ENCODE measurements at places on chromosomes 3 and 15.

DNA sequence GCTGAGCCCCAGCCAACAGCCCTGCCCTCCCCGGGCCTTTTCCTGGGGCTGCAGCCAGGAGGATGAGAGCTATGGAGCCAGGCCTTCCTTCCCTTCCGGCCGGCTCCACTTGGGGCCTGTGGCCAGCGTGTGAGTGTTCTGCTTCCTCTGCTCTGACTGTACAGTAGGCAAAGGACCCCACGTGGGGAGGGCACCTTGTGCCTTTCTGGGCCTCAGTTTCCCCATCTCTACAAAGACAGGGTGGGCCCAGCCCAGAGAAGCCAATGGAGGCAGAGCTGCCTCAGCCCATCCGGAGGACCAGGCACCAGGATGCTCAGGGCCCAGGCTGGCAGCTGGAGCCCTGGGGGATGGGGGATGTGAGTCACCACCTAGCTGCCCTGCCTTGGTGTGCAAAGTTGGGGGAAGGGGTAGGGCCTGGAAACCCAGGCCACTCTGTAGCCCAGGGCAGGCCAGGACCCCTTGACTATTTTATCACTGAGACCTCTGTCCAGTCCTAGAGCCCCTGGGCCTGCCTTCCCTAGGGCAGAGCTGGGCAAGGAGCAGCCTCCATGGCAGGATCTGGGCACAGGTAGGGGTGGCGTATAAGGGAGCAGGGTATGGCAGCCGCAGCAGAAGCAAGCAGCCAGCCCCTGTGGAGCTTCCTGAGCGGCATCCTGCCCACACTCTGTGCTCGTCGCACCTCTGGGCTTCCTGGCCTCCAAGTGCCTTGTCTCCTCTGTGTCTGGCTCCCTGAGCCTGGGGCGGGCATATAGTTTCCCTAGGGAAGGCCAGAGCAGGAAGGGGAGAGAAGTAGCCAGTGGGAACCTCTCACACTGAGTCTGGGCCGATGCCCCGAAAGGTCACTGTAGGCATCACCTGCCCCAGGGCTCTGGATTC lies 1.8 kb downstream of the PSTPIP1 start:
- no peak for DNase-seq

- DNase-seq, result peak; percentile 93
Measured at GRCh38 chr15:65049418-65049840, 4.2 kb downstream of the SLC51B start.

GRCh38 chr3:76585794-76586392 lies 454.0 kb upstream of the ROBO2 start:
- no peak for DNase-seq

DNA sequence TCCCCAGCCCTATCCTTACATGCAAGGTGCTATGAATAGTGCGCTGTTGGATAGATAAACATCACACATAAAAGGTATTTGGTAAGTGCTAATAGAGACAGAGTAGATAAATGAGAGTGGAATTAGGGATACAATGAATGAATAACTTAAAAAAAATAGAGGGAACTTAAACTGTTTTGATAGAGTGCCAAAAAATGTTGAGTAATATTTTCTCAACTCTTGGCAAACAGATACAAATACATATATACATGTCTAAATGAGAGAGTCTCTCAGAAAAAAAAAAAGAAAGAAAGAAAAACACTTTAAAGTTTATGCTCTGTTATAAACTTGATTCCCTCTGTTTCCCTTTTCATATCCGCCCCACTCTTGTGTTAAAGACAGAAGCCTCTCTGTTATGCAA lies 667.4 kb downstream of the ROBO2 start:
- no peak for DNase-seq

GRCh38 chr15:75042730-75043508 lies 19.5 kb downstream of the PPCDC start:
- DNase-seq, result peak; percentile 90

DNA sequence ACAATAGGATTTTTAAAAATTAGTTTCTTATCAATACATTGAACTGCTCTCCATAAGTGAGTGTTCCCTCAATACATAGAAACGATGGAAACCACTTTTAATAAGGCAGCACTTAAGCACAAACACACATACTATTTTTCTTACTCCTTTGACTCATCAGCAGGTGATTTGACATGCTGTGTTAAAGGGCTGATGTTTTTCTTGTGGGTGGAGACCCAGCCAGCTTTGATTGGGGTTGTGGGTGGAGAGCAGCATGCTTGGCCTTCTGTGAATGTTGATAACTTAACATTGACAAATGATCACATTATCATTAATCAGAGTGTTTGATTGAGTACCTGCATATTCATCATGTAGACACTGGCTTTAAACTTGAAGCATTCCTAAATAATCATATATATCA lies 223.0 kb upstream of the DPH6 start:
- no peak for DNase-seq

DNA sequence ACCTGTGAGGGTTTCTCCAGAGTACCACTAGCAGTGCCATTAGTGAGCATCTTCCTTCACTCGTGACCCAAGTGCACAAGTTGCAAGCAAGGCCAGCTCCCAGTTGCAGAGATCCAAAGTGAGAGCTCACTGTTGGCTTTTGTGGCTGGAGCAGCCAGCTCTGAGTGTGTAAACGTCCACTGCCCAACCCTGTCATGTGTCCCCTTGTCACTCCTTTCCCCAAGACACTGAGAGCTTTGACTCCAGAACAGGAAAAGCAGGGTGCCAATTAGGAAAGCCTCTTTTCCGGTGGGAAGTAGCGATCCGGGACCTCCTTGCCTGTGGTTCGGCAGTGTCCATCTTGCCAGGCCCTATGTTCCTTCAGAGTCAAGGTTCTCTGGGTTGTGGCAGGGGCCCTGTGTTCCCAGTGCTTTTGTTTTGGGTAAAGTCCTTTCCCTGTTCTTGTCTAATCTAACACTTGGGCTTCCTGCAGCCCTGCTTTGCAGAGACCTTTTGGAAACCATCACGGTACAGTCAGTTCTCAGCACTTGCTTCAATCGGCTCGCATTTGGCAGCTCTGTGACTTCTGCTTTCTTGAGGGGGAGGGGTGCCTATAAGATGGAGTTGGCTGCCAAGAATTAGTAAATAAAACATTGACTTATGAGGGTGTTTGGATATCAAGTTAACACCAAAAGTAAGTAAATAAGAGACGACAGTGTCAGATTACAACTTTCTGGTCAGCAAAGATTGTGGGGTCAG lies 90.5 kb downstream of the DNASE1L3 start:
- DNase-seq, result peak; percentile 77

GRCh38 chr3:54905261-54905888 lies 22.5 kb downstream of the LRTM1 start:
- no peak for DNase-seq

DNA sequence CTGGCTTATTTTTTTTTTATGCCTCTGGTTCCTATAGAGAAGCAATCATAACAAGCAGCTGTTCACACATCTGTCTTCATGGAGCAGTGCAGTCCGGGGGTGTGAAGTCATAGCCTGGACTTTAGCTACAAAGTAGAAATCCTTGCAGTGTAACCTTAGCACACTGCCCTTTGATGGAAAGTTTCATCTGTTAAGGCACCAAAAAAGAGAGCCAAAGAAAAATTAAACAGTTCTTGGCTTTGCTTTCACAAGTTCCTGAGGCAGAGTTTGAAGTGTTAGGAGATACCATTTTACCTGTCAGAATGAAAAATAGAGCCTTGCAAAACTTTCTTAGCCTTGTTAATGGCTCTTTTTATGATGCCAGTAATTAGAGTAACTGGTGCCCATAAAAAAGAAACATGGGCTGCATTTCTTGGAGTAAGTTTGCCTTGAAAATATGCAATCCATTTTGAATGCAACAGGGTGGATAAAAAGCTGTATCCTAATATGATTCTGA lies 84.1 kb downstream of the PIK3R4 start:
- DNase-seq, result no peak

GRCh38 chr3:113222451-113223086 lies 11.2 kb downstream of the BOC start:
- peak; percentile 72 for DNase-seq

DNA sequence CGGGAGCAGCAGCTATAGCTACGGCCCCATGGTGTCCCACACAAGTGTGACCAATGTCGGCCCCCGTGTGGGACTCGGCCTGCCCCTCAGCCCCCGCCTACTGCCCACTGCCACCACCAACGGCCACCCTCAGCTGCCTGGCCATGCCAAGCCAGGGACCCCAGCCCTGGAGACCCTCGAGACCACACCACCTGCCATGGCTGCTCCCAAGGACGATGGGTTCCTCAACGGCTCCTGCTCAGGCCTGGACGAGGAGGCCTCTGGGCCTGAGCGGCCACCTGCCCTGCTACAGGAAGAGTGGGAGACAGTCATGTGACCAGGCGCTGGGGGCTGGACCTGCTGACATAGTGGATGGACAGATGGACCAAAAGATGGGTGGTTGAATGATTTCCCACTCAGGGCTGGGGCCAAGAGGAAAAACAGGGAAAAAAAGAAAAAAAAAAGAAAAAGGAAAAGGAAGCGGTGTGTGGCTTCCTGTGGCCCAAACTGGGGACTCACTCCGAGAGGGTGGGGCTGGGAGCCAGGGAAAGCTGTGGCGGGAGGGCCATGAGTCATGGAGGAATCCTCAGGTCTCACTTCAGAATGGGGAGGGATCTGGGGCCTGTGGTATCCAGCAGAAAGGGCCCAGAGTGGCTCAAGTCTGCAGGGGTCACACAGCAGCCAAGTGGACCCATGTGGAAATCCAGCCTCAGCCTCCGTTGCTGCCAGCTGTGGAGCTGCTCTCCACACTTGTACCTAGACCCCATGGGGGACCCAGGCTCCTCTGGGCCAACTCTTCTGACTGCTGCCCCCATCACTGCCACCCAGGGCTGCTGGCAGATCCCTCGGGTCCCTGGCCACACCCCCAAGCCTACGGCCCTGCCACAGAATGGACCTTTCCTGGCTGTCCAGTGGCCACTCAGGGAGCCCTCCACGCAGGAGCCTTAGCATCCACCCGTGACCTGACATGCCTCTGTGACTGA lies 26.1 kb downstream of the PTH1R start:
- no peak for DNase-seq

GRCh38 chr3:8625991-8626390 lies 18.6 kb downstream of the SSUH2 start:
- no peak for DNase-seq

- DNase-seq, result no peak
Measured at GRCh38 chr3:47612178-47612577, 33.5 kb upstream of the CSPG5 start.

DNA sequence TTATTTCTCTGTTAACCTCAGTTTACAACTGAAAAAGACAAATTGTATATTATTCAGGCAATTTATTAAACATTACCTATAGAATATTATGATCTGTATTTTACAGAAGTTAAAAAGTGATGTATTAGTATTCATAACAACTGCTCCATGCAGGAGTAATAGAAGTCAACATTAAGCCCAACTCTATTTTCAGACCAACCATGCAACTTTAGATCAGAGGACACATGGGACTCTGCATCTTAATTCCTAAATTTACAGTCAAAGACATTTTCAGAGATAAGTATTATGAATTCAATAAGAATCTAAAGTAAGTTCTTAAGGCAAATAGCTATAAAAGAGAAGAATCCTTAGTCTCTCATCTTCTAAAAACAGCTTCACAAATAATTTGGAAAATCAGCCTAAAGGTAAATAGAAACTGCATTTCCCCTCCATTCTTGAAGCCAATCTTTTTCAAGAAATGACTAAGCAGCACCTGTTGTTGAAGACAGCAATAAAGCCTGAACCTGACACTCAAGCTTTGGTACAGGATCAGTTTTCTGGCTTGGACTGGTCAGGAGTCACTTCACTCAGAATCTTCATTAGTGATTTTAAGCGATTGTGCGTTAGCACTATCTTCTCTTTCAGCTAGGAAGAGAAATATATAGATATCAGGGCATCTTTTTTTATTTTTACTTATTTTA lies 23.0 kb downstream of the OIP5 start:
- DNase-seq, result no peak

GRCh38 chr3:113898892-113899291 lies 48.9 kb upstream of the ZDHHC23 start:
- no peak for DNase-seq

GRCh38 chr15:82768414-82769054 lies 37.3 kb downstream of the FSD2 start:
- DNase-seq, result no peak

DNA sequence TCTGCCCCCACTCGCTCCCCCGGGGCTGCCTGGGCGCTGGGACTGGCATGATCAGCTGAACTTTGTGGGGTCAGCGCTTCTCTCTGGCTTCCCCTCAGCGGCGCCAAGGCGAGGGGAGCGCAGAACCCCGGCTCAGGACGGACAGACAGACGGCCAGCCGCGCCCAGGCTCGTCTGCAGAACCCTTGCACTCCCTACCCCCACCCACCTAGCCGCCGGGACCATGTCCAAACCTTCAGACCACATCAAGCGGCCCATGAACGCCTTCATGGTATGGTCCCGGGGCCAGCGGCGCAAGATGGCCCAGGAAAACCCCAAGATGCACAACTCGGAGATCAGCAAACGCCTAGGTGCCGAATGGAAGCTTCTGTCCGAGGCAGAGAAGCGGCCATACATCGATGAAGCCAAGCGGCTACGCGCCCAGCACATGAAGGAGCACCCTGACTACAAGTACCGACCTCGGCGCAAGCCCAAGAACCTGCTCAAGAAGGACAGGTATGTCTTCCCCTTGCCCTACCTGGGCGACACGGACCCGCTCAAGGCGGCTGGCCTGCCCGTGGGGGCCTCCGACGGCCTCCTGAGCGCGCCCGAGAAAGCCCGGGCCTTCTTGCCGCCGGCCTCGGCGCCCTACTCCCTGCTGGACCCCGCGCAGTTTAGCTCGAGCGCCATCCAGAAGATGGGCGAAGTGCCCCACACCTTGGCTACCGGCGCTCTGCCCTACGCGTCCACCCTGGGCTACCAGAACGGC lies 621 bp downstream of the SOX14 start:
- no peak for DNase-seq

GRCh38 chr3:146646261-146646660 lies 41.1 kb upstream of the PLSCR5 start:
- DNase-seq, result no peak

GRCh38 chr15:92005154-92005553 lies 151.6 kb downstream of the SLCO3A1 start:
- DNase-seq, result no peak

DNA sequence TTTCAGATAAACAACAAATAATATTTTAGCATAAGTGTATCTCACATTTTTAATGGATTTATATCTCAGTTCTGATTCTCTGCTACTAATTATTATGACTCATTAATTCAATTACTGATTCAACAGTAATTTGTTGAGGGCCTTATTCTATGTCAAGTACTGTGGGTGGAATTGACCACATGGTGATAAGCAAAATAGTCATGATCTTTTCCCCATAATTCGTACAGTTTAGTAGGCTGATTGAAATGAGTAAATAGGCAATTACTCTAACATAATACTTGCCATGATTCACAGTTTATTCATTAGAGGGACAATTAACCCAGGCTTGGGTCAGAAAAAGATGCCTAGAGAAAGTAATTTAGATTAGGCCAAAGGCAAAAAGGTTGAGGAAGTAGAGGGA lies 60.9 kb upstream of the SLC4A7 start:
- DNase-seq, result no peak

- no peak for DNase-seq
Measured at GRCh38 chr3:79015854-79016253, 751.9 kb downstream of the ROBO1 start.

GRCh38 chr15:65521350-65521749 lies 3.9 kb upstream of the DPP8 start:
- DNase-seq, result no peak
